ENCODE measurements at places on chromosomes 1 and 21. TPM values are rescaled to one million over a fixed set of nuclear protein-coding genes. Genes with fewer than 3 reads are reported as not detected.

DNA sequence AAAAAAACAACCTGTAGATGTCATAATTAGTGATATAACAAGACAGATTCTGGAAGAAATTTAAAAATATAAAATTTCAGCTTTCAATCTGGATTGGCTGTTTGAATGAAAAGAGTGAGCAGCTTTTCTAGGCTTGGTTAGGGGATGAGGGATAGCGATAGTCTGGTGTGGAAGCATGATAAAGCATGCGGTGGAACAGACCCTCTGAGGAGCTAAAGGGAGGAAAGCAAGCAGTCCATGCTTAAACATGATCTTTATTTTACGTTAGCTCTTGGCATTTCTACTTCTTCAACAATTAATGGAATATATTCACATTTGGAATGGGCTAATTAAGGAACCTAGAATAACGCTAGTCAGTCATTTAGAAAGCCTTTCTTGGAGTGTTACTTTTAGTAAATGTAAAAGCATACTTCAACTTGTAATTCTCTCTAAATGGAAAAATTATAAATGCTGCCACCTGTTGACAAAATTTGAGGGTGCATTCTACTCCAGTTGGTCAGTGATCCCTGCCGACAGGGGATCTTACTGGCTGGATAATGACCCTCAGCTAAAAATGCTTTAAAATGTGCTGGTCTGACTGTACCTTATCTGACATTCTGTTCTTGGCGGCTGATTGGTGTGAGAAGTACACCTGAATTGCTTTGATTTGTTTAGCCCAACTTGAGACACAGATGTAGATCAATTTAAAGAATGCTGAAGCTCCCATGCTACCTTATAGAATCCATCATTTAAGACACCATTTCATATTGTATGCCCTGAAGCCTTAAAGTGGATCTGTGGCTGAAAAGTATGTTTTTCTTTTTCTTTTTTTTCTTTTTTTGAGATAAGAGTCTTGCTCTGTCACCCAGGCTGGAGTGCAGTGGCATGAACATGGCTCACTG is 61.2 kb downstream of the AK4 start:
- DNase-seq, result peak; percentile 84

- no peak for DNase-seq
Measured at GRCh38 chr1:25991937-25992688, 5.8 kb downstream of the PAFAH2 start.

- DNase-seq, result no peak
Measured at GRCh38 chr1:193192586-193192985, 6.2 kb upstream of the B3GALT2 start.

DNA sequence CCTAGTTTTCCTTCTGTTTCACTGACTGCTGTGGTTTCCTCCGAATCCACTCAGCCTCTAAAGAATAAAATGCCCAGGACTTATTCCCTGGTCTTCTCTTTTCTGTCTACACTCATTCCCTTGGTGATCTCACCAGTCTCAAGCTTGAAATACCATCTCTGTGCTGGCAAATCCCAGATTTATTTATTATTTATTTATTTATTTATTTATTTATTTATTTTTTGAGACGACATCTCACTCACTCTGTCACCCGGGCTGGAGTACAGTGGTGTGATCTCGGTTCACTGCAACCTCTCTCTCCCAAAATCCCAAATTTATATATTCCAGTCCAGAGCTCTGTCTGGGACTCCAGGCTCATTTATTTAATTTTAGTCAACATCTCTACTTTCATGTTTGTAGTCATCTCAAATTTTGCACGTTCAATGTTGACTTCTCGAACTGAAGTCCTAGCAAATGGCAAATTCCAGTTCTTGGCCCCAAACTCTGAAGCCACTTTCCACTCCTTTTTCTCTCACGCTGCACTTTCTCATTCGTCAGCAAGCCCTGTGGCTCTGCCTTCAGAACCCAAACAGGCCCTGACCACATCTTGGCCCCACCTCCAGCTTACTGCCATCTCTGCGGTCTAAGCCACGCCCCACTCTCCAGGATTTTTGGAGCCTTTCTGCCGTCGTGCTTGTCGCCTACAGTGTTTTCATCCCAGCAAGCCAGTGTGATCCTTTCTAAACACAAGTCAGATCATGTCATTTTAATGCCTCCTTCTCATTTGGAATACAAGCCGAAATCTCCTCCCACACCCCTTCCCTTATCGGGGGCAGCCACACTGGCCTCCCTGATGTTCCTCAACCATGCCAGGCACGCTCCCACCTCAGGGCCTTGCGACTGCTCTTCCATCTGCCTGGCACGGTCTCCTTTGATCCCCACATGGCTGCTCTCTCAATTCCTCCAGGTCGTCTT is 14.2 kb upstream of the TENT5B start:
- no peak for DNase-seq

DNA sequence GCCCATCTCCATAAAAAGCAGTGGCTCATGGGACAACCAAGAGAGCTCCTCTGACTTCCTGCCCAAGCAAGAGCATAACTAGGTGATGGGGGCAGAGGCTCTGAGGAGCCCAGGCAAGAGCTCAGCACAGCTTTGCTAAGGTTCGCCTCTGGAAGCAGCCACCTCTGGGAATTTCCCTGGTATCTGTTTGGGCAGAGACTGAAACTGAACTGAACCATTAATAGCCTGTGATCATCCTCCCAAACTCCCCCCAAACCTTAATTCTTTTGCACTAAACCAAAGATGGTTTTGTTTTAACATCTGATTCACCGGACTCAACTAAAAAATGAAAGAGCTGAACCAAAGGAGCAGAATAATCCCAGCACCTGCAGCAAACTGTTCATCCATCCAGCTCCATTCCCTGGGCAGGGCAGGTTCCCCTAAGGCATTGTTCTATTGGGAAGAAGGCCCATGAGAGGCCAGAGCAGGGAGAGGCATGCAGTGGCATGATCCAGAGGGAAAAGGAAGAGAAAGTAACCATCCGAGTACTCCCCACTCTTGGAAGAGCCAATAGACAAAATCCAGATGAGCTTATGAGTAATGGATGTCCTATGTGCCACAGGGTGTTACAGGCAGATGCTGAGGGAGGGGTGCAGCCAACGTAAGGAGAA is 77.8 kb upstream of the KAZN start:
- DNase-seq, result no peak

DNA sequence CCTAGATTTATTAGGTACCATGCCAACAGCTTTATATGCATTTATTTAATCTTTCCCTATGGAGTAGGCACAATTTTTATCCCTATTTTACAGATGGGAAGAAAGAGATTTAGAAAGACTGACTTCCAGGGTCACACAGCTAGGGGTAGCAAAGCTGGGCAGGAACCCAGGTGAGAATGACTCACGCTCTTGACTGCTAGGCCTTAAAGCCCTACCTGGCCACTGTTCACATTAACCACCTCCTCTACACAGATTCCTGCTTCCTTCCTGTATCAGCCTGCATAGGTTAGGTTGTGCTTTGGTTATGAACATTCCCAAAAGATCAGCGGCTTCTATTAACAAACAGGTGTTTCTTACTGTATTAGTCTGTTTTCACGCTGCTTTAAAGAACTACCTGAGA is 53.2 kb downstream of the DNAJC6 start:
- no peak for DNase-seq

DNA sequence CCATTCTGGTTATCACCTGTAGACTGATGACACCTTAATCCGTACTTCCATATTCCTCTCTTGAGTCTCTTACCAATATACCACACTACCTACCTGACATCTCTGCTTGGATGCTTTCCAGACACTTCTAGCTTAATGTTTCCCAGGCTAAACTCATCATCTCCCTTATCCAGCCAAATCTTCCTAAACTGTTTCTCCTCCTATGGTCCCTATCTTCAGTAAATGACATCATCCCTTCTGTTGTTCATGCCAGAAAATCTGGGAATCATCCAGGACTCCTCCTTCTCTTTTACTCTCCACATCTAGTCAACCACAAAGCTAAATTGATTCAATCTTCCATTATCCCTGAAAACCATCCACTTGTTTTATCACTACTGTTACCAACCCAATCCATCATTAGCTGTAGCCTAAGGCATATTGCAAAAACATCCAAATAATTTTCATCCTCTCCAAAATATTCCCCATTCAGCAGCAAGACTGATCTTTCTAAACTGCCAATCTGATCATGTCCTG is 464.1 kb upstream of the BEND5 start:
- DNase-seq, result no peak

GRCh38 chr1:230570724-230571360 is 71.4 kb upstream of the COG2 start:
- DNase-seq, result no peak

DNA sequence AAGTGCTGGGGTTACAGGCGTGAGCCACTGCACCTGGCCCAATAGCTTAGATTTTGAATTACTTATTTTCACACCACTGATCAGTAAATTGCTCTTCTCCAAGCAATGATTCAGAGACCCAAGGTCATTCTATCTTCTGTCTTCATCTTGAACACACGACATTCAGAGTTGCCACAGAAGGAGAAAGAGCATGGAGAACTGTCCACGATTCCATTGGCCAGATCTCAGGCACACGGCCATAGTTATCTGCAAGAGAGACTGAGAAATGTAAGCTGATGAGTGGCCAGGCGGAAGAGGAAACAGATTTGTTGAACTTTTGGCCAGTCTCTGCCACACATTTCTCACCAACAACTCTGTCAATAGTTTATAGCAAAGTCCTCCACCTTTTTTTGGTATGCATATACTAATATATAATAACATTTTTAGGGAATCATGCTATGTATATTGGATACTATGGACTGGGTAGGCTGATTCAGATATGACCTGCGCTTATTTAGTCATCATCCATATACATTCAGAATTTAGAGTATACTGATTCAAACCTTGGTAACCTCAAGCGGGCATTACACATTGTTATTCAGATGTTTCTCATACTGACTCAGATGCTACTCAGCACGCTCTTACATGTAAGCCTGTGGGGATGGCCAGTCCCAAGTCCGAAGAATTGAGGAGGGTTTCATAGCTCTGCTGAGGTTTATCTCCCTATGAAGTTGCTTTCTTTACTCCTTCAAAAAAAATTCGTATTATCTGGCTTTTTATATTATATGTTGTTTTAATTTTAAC is 25.5 kb upstream of the CAP1 start:
- no peak for DNase-seq

MCL1 gene
- polyA plus RNA-seq, result 193 TPM

TEX38 gene
- polyA plus RNA-seq, result 0.20 TPM

EXTL1 gene
- 2.6 TPM for polyA plus RNA-seq

SELL gene
- 3.5 TPM for polyA plus RNA-seq

IRF6 gene
- 1.1 TPM for polyA plus RNA-seq

GRIK3 gene
- 0.89 TPM for polyA plus RNA-seq

KCNJ9 gene
- polyA plus RNA-seq, result 0.11 TPM

Measured in muscle of back (tissue), 13 donors.